ENCODE measurements at places on chromosomes 5 and 9.

DNA sequence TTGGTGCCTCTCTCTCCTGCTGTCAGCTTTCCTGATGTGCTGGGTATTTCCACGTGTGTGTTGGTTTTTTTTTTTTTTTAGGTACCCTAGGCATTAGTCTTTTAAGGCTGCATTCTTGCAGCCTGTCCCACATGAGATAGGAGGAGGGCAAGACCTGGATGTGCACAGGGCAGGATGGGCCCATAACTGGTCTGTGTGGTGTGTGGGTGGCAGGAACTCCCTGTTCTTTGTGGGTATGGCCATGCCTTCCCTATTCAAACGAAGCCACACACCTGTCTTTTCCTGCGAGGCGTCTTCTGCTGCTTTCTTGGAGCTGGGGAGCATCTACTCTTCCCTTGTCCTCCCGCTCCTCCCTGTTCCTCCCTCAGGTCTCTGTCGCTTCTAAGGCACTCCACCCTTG lies 6.8 kb downstream of the SYK start:
- DNase-seq, result no peak

- DNase-seq, result no peak
Measured at GRCh38 chr5:53604309-53604708, 43.9 kb downstream of the NDUFS4 start.

- DNase-seq, result peak; percentile 30
Measured at GRCh38 chr5:16464664-16465543, 696 bp downstream of the ZNF622 start.

GRCh38 chr9:123331346-123332060 lies 24.5 kb upstream of the CRB2 start:
- DNase-seq, result no peak

GRCh38 chr9:74663439-74663838 lies 166.3 kb downstream of the RORB start:
- no peak for DNase-seq

- DNase-seq, result no peak
Measured at GRCh38 chr5:127647361-127647958, 1.4 kb upstream of the CTXN3 start.

- no peak for DNase-seq
Measured at GRCh38 chr9:136697821-136698526, 10.7 kb upstream of the AGPAT2 start.

DNA sequence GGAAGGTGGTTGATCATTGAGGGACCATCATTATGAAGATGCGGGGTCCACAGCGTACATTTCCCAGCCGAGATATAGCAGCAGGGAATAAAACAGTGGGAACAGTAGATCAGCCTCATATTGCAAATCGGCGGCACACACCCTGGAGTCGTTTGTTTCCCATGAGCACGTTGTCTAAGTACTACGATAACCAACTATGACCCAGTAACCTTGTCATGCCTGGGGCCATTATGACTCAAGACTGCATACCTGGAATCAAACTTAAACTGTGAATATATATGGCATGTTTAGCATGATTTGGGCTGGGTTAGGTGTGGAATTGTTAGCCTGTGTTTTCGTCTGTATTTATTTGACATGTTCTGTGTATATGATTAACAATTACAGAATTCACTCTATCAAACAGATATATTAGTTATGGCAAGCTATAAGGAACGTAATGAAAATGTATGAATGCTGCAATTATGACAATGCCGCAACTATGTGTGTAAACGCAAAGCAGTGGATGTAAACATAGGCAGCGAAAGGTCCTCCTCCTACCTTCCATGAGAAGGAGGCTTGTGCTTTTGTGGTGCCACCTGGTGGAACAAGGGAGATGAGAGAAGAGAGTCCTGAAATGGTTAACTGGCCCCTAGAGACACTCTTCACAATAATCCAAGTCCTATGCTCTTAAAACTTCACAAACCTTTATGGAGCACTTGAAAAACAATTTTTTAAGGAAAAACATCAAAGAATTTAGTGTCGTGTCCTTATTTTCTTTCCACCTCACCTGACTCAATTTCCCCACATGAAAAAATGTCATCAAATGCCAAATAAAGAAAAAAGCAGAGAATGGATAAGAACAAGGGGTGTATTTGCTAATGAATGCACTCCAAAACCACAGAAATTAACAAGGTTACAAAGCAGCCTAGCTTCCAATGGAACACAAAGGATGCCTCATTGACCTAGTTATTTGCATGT lies 47.1 kb downstream of the SEMA5A start:
- DNase-seq, result no peak

GRCh38 chr5:159274676-159275075 lies 11.6 kb downstream of the UBLCP1 start:
- no peak for DNase-seq

- no peak for DNase-seq
Measured at GRCh38 chr5:143898381-143898780, 86.4 kb downstream of the HMHB1 start.

GRCh38 chr5:32942225-32942989 lies 231.3 kb downstream of the NPR3 start:
- no peak for DNase-seq

All from stimulated activated CD4-positive, alpha-beta T cell treated with anti-CD3 and anti-CD28 coated beads, Interleukin-4, amount 100 ng/mL, for 24 hours (primary cell).